ENCODE measurements at places on chromosomes 4 and X.

DNA sequence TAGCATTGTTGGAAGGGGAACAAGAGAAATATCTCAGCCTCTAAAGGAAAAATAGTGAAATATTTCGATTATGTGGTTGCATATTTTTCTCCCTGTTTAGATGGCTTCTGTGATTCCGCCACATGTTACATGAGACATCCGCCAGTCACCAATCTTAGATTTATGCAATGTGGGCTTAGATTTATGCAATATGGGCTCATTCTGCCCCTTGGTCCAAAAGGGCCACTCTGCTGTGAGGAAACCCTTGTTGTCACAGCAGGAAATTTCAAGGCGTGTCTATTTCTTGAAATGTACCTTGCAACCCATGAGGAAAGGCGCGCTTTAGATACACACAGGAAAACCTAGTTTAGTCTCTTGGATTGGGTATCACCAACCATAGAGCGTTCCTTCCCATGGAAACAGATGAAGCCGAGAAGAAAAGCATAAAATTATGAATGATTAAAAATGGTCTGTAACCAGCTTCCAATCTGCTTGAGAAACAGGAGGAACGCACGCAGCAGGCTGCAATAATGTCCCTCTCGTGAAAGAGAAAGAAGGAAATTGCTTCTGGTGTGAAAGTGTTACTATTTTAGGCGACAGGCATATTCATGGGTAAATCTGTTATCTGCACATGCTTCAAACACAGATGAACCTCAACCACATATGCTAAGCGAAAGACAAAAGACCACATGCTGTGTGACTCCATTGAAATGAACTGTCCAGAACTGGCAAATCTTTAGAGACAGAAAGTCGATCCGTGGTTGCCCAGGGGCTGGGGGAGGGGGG, 3.7 kb downstream of the RS1 start:
- no peak for DNase-seq

DNA sequence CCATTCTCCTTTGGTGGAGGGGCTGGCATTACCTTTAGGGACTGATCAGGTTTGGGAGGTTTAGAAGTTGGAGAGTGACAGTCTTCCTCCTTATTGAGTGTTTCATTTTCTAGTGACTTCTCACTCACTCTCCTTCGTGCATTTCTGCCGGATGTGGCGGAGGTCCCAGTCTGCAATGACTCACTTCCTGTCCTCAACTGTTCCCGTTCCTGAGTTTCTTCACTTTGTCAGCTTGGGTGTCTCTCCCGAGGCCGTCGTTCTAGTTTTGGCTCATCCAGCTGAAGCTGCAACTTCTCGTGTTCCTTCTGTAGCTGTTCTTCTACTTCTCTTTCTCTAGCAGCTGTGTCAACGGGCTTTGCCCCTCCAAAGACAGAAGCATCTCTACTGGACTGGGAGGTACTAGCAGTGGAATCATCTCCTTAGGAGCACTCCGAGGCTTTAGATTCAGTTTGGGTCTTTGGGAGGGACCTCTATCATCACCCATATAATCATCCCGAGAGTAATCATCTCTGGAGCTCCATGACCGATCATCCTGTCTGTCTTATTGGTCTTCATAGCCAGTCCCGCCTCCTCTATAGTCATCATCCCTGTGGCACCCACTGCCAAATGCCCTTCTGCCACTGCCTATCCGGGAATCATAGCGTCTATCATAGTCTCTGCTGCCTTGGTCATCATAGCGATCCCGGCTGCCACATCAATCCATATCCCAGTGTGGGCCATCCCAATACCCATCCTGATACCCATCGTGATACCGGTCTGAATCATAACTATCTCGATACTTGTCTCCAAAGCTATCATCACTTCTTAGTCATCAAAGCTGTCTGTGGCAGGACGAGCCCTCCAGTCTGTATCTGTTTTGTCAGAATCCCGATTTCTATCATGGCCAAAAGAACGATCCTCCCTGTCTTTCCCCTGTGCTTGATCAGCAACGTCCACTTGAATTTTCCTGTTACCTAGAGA, 35.3 kb upstream of the VSIG4 start:
- DNase-seq, result peak; percentile 31

DNA sequence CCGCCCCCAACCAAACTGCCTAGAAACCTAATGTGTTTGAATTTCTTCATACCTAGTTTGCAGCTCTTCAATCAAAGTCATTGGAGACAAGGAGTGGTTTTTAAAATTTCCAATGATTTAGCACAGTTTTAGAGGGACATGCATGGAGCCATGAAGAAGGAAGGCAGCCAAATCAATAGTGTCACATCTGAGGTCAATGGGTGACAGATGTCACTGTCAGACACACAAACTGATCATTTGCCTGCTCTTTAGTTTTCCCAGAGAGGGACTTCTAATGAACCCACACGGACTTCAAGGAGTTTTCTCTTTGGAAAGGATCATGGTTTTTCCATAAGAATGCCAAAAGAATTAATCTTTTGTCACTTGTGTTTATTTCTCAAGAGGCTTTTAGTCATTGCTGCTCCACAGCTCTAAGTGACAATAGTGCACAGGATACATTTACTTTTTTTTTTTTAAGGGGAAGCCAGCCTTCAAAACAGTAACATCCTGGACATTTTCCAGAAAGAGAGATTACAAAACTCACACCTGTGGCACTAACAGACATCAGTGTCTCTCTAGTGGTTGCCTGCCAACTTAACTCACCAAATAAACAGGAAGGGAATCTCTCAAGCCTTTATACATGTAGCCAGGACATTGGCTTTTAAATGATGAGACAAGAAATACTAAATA, 251.1 kb upstream of the DIAPH2 start:
- no peak for DNase-seq

GRCh38 chr4:15771216-15772058, 6.7 kb upstream of the CD38 start:
- DNase-seq, result peak; percentile 66

GRCh38 chr4:101419336-101420135, 72.2 kb upstream of the PPP3CA start:
- no peak for DNase-seq

- peak; percentile 49 for DNase-seq
Observed at GRCh38 chrX:2707334-2707760, 16.3 kb downstream of the CD99 start.

DNA sequence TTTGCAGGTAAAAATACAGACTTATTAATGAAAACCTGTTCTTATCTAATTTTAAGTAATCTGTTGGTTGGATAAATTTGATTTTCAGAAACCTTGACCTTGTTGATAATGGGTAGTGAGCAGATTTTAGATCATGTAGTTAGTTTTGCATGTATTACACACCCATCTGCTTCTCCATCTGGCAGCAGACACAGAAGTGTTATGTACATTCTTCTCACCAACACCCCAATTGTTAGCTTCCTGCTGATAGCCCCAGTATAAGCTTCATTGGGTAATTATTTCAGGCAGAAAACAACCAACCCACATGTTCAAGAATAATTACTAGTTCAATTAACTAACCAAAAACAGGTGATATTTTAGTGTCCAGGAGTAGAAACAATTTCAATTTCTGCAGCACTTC, 1740.5 kb upstream of the AGA start:
- no peak for DNase-seq

DNA sequence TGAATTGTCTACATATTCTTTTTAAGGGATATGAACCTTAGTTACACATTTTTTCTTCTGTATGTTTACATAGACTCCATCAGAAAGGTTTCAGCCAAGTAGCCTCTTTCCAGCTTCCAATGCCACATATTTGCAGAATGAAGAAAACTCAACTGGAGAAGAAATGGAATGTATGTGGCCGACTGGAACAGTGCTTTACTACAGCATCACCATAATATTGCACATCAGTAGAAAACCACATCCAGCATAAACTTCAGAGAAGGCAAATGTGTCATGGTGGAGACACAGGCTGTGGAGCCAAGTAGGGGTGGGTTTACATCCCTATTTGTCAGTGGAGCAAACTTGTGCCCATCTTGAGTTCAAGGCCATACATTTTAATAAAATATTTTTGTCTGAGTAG, 204.8 kb upstream of the LDB2 start:
- no peak for DNase-seq

- no peak for DNase-seq
Observed at GRCh38 chrX:87961471-87961870, 443.9 kb downstream of the KLHL4 start.

DNA sequence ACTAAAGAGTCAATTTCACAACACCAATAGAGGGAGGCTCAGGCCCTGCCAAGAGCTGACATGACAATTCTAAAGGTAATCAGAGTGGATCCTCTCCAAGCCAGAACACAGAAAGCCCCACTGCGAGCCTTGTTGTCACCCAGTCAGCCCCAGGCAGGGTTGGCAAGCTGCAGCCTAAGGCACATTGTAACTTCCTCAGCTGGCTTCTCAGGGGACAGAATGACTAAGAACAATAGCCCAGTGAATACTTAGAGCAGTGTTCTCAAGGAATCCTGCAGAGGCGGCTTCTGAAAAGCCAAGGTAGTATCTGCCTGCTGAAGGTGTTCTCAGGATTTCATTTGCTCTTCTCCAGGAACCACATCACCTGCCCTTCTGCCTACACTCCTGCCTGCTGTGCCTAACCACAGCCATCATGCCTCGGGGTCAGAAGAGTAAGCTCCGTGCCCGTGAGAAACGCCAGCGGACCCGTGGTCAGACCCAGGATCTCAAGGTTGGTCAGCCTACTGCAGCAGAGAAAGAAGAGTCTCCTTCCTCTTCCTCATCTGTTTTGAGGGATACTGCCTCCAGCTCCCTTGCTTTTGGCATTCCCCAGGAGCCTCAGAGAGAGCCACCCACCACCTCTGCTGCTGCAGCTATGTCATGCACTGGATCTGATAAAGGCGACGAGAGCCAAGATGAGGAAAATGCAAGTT, at the start of gene MAGEB4:
MAGEB4 (plus strand) TSS at position 277 of the 692 bp plus-strand sequence; CDS start at position 413, 136 bp downstream.
- no peak for DNase-seq

DNA sequence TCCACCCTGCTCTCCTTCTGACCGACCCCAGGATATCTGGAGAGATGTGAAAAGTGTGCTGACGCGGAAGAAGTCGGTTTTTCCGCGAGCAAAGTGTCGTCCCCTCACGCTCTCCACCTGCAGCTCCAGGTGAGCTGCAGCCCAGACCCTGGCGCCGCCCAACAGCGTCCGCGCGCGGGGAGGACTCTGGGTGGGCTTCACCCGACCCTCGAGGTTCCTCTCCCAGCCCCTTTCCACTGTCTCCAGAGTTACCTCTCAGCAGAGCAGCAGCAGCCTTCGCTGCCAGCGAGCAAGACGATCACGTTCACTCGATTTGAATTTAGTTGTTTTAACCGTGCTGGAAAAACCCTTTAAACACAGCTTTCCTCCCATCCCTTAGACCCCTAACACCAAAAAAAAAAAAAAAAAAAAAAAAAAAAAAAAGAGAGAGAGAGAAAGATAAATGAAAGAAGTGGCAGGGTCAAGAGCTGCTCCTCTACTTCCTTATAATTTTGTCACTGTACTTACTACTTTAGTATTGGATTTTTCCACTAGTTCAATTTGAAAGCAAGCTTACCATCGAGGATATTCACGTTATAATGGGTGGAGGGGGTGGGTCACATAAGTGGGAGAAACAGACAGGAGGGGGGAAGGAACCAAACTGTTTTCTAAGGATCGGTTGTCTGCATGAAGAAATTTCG, 758 bp upstream of the NR3C2 start:
- DNase-seq, result no peak

- no peak for DNase-seq
Observed at GRCh38 chr4:104417357-104417882, 77.3 kb downstream of the CXXC4 start.

GRCh38 chr4:149790172-149790907, 25.3 kb downstream of the IQCM start:
- no peak for DNase-seq

DNA sequence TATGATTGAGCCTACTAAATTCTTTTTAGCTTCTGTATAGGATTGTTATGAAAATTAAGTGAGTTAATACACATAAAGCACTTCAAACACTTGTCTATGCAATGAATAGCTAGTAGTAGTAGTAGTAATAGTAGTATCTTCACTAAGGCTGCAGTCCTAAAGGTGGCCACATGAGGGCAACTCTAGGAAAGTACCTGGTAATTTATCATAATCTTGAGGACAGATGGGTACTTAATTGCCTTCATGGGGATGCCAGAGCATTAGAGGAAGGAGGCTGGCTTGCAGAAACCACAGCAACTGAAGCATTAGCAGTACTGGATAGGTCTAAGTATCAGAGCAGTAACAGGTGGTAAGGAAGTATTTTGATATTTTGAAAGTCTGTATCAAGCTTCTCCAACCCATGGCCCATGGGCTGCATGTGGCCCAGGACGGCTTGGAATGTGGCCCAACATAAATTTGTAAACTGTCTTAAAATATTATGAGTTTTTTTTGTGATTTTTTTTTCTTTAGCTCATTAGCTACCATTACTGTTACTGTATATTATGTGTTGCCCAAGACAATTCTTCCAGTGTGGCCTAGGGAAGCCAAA, 17.3 kb downstream of the NIPAL1 start:
- peak; percentile 51 for DNase-seq

DNA sequence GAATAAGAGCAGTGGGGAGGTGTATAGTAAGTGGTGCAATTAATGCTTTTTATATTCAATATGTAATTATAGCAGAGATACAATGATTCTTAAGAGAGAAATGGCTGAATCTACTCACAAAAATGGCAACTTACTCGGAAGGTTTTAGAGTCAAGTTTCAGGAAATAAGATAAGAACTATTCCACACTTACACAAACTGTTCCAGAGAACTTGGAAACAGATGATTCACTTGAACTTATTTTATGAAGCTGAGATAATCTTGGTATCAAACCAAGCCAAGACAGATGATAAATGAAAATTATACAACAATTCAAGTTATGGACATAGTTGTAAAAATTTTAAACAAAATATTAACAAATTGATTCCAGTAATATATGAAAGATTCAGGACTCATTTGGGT, 311.3 kb upstream of the HS3ST1 start:
- no peak for DNase-seq

- DNase-seq, result no peak
Observed at GRCh38 chrX:100747090-100747489, 15.2 kb upstream of the SYTL4 start.

DNA sequence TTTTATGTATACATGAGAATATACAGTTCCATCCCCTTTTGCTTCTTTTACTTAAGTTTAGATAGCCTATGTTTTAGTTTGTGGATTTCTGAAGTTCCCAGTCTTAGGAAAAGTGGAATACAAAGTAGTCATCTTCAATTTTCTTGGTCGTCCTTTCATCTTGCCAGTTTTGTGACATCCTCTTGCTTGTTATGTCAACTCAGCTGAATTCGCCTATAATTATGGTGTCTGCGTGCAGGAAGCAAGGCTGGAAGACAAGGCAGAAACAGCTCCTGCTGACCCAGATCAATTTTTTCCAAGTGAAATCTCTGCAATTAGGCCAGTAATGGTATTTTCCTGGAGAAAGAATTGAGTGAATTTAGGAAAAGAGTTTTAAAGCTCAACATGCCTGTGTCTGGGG, 28.1 kb upstream of the NYX start:
- DNase-seq, result no peak

- no peak for DNase-seq
Observed at GRCh38 chr4:160864253-160864652, 1299.5 kb downstream of the FSTL5 start.

DNA sequence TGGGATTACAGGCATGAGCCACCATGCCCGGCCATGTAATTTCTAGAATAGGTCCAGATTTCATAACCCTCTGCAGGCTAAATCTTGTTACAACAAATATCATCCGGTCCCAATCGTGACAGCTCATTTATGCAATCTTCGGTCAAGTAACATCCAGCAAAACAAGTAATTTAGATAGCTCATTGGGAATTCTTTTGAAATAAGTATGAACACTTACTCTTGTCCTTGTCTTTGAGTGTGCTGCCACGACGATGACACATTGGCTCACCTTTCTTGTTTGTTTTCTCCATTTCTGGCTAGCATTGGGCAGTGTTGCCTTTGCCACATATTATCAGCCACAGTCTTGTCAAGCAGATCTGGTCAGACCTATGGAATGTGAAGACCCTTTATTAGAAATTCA, 92.0 kb downstream of the PHEX start:
- DNase-seq, result no peak

GRCh38 chrX:134244043-134244442, 7.1 kb downstream of the CCDC160 start:
- DNase-seq, result no peak
